CD4-positive, alpha-beta T cell treated with Interferon gamma for 1 hour (primary cell): ENCODE measurements at places on chromosomes 7 and 10.

DNA sequence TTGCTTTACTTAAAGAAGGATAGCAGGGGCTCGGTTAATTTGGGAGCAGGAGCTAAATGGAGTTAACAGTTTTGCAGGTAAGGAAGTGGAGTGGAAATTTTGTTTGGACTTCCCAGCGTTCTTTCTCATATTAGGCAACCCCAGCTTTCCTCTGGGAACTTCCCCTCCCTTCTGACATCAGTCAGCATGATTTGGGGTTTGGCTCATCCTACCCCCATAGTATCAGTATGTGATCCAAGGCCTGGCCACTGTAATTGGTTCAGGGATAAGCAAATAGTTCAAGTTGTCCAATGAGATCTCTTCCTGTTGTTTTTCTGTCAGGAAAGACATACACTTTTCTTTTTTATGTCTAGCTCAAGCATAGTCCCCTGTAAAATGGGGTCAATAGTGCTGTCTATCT lies 125.6 kb upstream of the CDK6 start:
- no peak for DNase-seq

DNA sequence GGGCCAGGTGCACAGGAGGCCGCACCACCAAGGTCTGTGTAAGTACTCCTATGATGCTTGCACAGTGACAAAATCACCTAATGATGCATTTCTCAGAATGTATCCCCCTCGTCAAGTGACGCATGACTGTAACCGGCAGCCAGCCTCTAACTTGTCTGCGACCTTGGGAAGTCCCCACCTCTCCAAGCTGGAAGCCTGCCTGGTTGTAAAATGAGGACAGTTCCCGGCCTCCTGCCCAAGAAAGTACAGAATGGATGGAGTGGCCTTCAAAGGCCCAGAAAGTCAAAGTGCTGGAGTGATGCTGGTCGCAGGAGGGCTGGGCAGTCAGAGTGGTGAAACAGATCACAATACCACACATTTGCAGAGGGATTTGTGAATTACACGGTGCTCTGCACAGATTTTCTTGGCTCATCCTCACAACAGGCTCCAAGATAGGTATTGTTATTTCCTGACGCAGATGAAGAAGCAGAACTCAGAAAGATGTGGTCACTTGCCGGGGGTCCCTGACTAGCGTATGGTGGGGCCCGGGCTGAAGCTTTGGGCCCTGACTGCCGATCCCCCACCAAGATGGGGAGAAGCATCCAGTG lies 22.8 kb downstream of the SPOCK2 start:
- no peak for DNase-seq

DNA sequence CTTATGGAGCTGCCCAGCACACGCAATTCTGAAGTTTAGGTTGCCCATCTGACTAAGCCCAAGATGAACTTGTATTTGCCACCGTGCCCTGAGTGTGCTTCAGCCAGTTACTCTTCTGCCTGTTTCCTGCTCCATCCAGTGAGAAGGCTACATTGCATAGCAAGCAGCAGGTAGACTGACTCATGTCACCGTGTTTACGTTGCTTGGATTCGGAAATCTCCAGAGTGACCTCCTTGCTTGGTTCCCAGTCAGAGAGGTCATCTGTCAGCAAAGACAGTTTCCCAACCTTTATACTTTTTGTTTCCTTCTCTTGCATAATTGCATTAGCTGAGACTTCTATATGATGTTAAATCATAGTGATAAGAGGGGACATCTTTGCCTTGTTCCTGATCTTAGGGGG lies 30.9 kb downstream of the NACAD start:
- DNase-seq, result no peak

GRCh38 chr10:29409241-29410054 lies 120.6 kb downstream of the LYZL1 start:
- peak; percentile 27 for DNase-seq

DNA sequence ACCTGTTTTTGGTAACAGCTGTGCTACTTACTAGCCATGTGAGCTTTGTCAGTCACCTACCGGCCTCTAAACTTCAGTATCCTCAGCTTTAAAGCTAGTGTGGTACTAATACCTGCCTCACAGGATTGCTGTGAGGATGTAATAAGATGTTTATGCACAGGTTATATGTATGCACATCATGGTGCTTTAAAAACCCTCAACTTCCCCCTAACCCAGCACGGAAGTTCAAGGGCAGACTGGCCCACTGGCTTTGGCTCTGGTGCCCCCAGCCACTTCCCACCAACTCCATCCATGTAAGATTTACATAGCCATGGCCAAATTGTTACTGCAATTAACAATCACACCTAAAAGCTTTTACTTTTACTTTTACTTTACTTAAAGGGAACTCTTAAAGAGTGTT lies 676.0 kb upstream of the GALNT17 start:
- no peak for DNase-seq

GRCh38 chr10:110501142-110501937 lies 3.6 kb downstream of the DUSP5 start:
- DNase-seq, result peak; percentile 78

- no peak for DNase-seq
These were observed 5.8 kb downstream of the LIPA start for GRCh38 chr10:89245802-89246201.

GRCh38 chr7:105886776-105887175 lies 10.4 kb upstream of the ATXN7L1 start:
- no peak for DNase-seq

DNA sequence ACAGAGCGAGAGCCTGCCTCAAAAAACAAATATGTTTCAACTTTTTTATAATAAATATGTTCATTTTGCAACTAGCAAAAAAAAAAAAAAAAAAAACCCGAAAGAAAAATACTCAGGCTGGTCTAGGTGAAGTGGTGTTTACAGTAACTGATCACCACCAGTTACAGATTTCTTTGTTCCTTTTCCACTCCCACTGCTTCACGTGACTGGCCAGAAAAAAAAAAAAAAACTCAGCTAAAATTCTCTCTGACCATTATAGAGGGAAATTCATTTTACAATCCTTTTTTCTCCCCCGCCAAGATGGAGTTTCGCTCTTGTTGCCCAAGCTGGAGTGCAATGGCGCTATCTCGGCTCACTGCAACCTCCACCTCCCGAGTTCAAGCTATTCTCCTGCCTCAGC lies 4.6 kb upstream of the ASCC1 start:
- no peak for DNase-seq

DNA sequence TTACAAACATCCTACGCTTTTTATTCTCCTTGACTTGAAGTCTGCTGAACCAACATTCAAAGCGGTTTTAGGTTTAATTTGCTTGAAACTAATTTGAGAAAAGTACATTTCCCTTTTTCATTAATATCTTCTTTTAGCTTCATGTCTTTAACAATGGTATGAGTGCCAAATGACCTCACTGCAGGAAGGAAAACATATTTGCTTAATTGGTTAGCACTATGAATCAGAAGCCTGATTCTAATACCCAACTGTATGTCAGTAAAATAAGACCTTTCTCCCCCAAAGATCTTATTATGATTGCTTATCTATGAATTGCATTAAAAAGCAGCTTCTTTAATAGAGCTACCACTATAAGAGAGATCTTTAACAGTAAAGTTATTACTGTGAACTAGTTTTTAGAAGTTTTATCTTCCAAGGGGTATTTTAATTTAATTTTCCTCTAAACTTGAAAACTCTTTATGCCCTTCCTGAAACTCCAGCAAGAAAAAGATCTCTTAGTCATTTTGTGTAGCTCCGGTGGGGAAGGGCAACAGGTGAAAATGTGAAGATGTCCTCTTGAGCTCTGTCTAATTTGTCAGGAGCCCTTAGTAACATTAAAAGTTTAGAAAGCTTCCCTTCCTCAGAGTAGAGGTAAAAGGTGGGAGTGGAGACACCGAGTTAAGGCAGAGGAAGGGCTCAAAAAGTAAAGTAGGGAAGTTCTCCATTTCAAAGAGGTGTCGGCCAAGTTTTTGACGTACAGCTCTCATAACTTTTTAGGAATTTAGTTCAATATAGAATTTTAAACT lies 6.1 kb downstream of the COL1A2 start:
- DNase-seq, result no peak

DNA sequence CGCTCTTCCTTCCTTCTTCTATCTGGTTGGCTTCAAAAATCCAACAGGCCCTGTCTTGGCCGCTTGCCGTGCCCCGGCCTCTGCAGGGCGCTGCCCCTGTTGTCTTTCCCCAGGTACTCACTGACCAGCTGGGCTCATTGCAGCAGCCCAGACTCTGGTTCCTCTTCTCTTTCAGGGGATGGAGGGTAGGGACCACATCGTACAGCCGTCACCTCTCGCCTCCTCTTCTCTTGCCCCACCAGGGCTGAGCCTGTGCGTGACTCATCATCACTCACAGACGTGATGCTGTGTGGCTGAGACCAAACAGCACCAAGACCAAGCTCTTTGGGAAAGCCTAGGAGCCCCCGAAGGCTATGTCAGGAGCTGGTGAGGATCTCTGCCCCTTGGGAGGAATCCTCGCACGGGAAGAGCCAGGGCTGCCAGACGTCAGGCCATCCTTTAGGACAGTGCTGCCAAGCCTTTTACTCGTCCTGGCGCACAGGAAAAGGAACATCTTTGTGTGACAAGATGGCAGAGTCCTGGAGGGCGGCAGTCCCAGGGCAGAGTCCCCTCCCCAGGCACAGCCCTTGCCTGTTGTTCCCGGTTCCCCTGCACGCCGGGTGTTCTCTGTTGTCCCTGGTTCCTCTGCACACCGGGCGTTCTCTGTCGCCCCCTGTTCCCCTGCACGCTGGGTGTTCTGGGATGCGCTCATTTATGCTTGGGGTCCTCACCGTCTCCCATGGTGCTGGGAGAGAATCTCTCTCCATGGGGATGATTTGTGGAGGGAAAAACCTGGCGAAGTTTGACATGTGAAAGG lies 188.5 kb upstream of the SHH start:
- no peak for DNase-seq

DNA sequence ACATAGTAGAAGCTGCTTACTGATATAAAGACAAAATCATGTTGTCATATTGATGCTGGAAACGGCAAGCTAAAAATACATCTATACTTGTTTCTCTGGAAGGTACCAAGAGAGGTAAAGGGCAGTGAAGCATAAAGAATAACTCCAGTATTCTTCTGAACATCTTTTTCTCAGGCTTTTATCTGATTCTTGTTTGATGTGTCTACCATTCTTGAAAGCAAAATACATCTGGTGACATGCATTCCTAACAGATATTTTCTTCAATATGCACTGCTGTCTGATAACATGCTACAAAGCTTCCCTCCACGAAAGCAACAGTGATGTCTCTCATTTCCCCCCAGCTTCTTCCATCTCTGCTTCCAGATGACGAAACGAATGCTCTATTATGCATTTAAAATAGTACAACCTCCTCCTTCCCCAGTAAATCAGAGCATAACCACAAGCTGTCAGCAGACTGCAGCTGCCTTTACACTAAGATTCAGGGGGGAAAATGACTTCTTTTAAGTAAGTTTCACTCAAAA lies 100.8 kb downstream of the ARHGAP21 start:
- no peak for DNase-seq

- DNase-seq, result no peak
These were observed 281.9 kb upstream of the MTPN start for GRCh38 chr7:136259074-136259473.

DNA sequence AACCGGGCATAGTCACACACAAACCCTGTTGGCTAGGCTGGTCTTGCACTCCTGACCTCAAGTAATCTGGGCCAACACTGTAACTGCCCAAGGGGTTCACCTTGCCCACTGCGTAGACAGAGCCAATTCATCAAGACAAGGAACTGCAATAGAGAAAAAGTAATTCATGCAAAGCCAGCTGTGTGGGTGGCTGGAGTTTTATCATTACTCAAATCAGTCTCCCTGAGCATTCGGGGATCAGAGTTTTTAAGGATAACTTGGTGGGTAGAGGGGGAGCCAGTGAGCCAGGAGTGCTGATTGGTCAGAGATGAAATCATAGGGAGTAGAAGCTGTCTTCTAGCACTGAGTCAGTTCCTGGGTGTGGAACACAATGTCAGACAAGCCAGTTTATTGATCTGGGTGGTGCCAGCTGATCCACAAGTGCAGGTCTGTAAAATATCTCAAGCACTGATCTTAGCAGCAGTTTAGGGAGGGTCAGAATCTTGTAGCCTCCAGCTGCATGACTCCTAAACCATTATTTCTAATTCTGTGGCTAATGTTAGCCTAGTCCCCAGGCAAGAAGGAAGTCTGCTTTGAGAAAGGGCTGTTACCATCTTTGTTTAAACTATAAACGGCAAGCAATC lies 15.6 kb upstream of the FXYD4 start:
- DNase-seq, result no peak
